NCI-H1436 (cell line): ENCODE measurements at places on chromosomes 7 and 10.

DNA sequence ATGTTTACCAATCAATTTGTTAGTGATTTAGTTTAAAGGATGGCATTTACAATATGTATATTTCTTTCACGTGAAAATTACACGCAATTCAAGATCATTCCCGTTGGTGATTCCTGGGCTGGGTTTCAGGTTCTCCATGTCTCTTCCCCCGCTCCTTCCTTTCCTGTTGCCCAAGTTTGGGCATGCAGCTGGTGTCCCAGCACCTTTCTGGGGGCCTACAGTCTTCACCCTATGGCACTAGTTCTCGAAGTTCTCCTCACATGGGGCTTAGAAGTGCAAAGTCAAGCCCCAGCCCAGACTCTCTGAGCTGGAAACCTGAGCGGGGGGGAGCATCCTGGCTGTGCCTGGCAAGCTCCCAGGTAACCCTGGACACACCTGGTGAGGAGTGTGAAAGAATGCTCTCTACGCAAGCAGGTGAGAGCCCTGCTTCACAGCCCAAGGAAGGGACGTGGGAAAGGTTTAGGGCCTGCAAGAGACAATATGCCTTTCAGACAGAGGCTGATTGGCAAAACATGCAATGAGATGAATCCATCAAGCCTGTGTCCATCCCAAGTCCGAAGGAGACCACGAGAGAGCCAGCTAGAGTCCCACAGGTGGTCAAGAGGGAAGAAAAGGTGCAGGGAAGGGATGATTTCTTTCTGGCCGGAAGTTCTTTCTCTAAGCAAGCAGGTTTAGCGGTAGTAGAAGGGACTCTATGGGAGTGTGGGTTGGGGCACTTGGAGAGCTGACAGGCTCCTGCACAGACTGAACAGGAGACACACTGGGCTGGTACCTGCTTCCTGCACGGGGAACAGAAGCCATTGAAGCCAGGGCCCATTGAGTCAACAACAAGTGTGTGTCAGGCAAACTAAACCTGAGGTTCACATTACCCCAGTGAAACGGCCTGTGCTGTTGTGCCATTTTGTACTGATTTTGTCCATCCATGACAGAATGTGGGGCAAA is 131.1 kb downstream of the ADARB2 start:
- no peak for DNase-seq

DNA sequence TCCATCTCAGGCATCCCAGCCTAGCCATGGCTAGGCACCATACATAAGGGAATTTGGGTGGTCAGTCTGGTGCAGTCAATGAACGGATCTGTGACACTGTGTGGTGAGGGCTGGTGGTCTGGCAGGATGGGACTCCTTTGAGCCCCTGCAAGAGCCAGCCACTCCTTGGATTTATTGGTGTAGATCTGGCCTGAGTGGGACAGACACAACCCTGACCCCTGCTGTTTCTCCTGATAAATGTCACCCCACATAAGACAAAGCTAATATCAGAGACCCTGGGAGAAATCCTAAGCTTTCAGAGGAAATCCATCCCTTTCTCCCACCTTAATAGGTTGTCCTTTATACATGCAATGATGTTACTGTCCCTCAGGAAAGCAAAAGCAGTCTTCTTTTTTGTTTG is 2.3 kb downstream of the FBXO24 start:
- no peak for DNase-seq

DNA sequence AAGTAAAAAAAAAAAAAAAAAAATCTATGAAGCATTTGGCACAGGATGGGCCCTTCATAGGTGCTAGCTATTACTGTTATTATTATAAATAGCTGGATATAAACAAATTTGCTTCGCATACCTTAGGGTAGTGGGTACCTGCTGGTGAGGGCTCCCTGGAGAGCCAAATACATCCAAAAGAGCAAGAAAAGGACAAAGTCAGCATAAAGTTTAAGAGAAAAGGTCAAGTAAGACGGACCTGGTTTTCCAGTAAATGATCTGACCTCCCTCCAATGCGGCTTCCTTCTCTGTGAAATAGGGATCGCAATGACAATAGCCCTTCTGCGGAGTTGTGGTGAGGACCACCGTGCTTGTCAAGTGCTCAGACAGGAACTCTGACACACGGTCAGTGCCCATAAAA is 214.5 kb downstream of the SNX10 start:
- no peak for DNase-seq

- DNase-seq, result no peak
Measured at GRCh38 chr7:16993543-16993942, 111.8 kb upstream of the AGR3 start.

DNA sequence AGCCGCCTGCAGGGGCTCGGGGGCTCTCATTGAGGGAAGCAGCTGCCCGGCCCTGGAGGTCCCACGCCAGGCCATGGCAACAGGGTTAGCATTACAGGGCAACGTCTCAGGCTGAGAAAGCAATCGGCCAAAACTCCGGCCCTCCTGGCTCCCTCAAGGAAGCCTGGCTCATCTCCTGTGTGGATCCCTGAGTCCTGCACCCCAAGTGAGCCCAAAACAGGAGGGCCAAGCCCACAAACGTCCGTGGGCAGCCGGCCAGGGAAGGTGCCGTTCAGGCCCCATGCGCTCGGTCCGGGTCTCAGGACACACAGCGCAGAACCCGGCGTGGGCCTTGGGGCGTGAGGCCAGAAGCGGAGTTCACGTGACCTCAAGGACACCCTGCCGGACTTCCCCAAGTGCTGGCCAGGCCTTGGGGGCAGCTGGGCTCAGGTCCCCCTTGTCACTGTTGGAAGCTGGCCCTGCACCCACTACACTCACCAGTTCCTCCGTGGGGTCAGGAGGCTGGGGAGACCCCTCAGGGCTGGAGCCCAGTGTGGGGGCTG is 8.0 kb upstream of the PWWP2B start:
- no peak for DNase-seq

DNA sequence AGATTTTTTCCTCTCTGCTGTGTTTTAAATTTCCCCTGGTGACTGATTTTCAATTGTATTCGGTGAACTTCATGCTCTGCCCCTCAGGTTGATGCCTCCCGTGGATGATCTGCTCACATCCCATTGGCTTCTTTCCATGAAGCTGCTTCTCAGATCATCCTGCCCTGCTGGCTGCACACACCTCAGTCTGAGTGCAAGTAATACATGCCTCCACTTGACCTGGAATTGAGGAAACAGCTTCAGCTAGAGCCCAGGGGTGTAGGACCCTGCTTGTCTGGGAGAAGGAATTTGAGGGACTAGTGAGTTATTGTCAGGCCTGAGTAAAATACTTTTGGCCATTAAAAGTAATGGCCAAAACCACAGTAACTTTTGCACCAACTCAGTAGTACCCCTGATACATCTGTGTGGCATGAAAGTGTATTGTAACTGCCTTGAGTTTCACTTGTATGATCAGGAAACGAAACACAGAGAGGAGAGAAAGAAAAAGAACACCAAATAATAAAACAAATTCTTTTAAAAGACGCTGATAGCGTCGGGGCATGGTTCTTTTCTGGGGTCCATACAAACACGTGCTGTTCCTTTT is 49.4 kb downstream of the SPAM1 start:
- DNase-seq, result no peak

DNA sequence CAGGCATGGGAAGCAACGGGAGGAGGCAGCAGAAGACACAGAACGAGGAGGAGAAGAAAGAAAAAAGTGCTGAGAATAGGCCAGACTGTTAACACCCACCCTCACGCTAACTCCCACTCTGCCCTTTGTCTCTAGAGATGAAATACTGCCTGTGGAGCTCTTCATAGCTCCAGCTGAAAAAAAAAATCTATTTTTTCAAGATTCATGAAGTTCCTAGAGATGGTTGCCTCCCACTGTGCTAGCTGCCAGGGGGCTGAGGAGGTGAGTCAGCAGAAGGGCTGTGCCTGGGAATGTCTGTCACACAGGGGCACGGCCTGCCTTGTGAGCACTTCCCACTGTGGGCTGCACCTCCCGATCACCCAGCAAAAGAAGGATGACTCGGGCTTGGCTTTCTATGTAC is 144.5 kb downstream of the RNF216 start:
- no peak for DNase-seq

DNA sequence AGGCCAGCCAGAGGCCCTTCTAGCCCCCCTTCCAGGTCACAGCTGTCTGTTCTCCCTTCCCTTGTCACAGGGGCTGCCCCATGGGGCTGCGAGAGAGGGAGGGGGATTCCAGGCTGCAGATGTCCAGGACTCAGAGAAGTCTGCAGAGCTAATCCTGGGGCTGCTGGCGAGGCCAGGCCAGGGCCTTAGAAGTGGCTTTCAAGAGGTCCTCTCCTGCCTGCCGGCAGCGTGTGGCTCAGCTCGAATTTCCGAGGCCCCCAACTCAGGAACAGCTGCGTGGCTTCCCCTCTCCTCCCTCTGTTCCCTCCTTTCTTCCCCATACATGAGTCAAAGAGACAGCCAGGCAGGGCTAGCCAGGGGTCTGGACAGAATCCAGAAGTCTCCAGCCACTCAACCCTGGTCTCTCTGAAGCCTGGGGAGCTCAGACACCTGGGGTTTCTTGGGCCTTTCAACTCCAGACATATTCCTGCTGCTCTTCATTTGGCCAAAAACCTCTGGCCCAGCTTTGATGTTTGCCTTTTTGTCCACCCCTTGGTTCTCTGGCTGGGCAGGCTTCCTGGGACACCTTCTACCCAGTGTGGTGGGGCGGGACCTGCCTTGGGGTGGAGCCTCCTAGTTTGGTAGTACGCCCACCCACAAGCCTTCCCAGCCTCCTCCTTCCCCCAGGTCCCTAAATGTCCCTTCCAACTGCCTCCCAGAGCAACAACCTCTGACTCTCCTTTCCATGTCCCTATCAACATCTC is 21.8 kb upstream of the EIF5AL1 start:
- DNase-seq, result no peak

- DNase-seq, result no peak
Measured at GRCh38 chr7:29009947-29010346, 51.8 kb upstream of the TRIL start.

DNA sequence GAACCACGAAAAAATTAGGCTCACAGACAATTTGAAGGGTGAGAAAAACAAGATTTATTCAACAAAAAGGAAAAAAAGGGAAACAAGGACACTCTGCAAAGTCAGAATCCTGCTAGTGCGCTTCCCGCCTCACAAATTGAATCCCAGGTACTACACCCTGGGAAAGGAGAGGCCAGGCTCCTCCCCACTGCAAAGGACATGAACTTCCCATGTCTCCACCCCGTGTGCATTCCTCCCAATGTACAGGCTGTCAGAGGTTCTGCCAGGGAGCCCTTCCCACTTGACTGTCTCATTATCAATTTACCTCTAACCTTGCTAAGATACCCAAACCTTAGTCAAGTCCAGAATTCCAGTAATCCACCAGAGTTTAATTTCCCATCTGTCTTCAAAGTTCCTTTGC is 70.4 kb upstream of the CDK1 start:
- no peak for DNase-seq

- no peak for DNase-seq
Measured at GRCh38 chr7:107355616-107356015, 114.2 kb upstream of the GPR22 start.

DNA sequence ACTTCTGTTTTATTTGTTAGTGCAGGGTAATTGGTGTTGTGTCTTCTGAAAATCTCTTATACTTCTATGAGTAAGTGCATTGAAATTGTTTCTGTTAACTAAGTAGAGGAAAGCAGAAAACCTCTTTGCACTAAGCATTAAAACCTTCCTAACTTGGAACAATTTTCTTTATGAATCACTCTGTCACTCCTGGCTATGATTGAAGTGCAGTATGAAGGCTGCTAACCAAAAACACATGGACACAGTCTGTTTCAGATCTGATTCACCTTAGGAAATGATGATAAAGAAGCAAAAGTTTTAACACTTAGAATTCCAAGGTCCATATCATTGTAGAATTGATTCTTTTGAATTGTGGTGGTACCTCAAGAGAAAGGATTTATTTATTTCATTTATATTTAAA is 41.9 kb downstream of the MET start:
- DNase-seq, result no peak

- DNase-seq, result no peak
Measured at GRCh38 chr10:21742740-21743412, 208.8 kb downstream of the MLLT10 start.

DNA sequence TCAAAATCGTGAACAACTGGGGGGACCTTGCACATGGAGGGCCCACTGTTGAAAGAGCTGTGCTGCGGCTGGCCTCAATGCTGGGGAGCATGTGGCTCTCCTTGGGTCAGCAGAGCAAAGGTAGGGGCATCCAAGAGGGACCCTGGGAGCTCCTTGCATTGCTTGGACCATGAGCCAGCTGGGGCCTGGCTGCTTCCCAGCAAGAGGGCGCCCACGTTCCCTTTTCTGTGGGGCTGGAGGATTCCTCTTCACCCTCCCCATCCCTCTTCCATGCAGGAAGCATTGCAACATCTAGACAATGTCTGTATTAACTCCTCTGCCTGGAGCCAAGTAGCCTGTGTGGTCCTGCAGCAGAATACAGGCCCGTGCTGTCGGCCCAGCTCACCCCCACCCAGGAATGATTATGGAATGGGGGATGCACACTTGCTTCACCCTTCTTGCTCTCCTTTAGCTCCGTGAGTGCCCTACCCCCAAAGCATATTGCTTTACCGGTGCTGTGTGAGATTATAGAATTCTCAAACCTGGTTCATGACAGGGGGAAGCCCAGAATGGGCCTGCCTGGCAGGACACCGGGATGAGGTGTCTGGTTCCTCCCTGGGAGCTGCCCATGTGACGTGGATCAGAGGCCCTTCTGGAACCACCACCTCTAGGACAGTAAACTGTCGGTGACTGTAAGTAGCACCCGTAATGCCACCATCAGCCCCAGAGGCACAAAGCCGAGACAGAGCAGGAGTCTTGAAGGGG is 61.9 kb downstream of the SYPL1 start:
- DNase-seq, result no peak

DNA sequence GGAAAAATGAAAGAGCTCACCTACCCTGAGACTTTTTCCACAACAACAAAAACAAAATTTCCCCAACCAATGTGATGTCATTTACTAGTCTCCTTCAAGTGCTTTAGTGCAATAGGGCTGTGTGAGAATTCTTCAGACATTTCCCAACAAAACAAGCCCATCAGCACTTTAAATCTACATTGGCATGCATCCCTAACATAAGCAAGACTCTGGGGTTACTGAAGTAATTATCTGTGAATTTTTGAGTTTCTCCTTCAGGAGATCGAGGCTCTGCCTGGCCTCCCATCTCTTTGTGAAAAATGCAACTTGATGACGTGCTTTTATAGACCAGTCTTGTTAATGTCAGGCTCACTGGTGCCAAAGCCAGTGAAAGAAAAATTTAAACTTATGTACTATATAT is 255.6 kb downstream of the GFRA1 start:
- DNase-seq, result no peak

GRCh38 chr10:15320522-15321203 is 50.4 kb downstream of the FAM171A1 start:
- DNase-seq, result no peak
